ENCODE measurements at places on chromosomes 2 and 18.

DNA sequence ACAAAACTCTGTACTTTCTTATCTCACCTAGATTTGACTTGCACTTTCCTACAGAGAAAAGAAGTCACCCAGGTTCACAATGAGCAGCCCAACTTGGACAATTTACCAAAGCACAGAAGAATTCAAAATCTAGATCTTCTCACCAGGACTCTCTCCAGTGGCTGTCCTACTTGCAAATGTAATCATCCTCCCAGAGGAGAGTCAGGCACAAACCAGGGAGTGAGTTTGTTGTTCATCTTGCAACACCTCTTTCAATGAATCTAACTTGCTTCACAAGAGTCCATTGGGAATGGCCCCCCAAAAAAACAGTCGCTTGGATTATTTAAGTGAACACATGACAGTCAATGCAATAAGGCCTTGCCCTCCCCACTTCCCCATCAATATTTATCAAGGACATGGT is 144.6 kb downstream of the ATL2 start:
- no peak for DNase-seq

DNA sequence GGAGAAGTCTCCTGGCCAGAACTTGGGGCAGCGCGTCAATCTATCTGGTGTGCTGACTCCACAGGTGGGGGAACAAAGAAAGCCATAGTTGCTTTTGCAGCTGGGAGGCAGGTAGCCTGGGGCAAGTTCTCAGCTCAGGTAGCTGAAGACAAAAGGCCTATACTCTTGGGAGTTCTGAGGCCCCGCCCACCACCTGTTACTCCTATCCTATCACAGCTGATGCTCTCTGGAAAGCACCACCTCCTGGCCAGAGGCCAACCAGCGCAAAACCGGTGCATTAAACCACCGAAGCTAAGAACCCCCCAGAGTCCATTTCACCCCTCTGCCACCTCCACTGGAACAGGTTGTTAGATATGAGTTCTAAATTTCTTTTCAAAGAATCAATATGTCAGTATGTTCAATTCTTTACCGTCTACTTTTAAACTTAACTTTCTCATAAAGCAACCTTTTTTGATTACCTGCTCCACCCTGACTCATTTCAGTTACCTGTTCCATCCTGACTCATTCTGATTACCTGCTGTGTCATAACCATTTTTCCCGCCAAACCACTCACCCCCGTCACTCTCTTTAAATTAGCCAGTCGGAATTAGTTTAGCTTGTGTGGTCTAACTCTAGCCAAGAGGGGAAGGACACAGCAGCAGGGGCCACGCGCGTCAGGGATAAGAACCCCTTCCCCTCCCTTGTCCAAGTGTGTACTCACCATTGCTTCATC is 43.4 kb downstream of the UPP2 start:
- no peak for DNase-seq

- no peak for DNase-seq
These were observed 1155.8 kb upstream of the CHAC2 start for GRCh38 chr2:52611759-52612158.

DNA sequence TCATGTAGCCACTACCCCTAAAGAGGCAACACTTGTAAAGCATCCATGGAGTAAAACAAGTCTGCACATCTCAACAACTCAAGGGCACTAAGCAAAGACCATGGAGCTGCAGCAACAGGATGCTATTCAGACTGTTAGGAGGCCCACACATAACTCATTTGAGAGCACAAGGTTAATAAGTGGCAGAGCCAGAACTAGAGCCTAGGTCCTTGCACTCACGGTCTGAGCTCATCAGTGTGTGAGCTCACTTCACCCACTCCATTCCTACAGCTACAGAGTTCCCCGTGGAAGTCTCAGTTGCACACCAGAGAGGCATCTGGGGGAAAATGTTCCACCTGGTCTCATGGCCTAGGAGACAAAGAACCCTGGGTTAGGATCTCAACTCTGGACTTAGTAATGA is 35.0 kb downstream of the TTC32 start:
- no peak for DNase-seq

DNA sequence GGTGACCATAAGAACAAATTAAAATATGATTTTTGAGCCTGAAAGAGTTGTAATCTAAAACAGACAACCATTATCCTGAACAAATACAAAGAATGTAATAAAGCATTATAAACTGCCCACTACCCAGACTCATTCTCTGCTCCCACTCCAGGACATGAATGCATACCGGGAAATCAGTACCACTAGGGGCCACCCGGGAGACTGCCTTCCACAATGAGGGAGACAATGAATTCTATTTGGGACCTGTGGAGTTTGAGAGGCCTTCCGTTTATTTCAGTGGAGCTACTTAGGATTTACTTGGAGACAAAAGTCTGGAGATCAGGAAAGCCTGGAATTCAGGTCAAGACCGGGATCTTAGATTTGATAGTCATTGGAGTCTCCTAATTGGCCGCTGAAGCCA is 50.0 kb downstream of the NAB1 start:
- no peak for DNase-seq

DNA sequence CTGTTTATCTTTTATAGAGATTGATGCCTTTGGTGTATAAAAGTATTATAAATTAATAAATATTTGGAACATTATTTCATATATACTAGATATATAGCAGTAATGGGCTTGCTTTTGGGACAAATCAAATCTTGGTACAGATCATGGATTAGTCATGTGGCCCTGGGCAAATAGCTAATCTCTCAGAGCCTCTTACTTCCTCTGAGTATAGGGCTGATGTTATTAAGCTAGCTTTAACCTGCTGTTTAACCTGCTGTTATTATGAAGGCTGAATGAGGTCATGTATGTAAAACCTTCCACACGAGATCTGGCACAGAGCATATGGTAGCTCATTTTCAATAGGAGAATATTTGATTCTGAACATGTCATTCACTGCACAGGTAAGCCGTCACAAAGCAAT is 5.7 kb downstream of the ITGB6 start:
- DNase-seq: no peak

- no peak for DNase-seq
These were observed 39.3 kb upstream of the SERPINB2 start for GRCh38 chr18:63848159-63848558.

GRCh38 chr2:239724194-239724849 is 300.8 kb downstream of the NDUFA10 start:
- no peak for DNase-seq

GRCh38 chr18:48833701-48834412 is 116.9 kb downstream of the SMAD7 start:
- DNase-seq: peak; percentile 54

DNA sequence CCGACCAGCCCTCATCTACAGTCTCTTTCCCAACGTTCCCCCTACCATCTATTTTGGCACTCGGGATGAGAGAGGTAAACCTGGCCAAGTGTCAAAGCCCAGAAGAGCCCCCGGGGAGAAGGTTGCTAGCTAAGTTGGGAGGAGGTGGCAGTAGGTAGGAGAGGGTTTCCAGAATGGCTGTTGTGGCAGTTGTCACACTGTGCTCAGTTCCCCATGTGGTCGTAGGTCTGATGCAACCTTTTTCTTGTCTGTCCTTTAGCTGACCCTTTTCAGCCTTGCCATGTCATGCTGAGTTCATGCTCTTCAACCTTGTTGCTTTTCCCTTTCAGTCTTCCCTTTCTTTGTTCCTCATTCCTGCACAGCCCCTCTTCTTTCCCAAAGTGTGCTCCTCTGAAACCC is 34.5 kb downstream of the TTLL4 start:
- DNase-seq: no peak

- no peak for DNase-seq
These were observed 46.3 kb upstream of the CCDC150 start for GRCh38 chr2:196592911-196593881.

DNA sequence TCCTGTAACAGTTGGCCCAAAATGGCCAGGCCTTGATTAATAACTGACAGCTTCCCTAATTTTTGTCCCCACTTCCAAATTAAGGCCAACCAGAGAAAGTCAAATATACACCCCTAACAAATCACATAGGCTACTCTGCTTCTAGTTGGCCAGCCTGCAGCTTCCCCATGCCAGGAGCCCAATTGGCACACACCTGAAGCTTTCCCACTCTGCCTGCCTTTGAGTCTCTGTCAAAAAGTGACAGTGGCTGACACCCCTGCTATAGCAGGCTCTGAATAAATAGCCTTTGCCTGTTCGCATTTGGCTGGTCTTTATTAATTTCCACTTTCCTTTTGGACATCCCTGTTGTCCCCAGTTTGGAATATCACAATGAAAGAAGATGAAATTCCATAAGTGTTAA is 256.6 kb upstream of the NCKAP5 start:
- no peak for DNase-seq

GRCh38 chr18:44062345-44062744 is 618.3 kb upstream of the SETBP1 start:
- DNase-seq: no peak
